ENCODE measurements at places on chromosomes 6 and 20. TPM values are rescaled to one million over a fixed set of nuclear protein-coding genes. Genes with fewer than 3 reads are reported as not detected.

RAD21L1 gene
- not detected for polyA plus RNA-seq

GRCh38 chr6:52049252-52050050, 38.0 kb downstream of the PKHD1 start:
- peak; percentile 5 for DNase-seq
- no peaks in the 10 kb centered on the region for H3K4me1 ChIP-seq
- no peaks in the 10 kb centered on the region for H3K27me3 ChIP-seq
- H3K36me3 ChIP-seq, result no peaks in the 10 kb centered on the region
- no peak overlapping the region for H3K4me3 ChIP-seq

DNA sequence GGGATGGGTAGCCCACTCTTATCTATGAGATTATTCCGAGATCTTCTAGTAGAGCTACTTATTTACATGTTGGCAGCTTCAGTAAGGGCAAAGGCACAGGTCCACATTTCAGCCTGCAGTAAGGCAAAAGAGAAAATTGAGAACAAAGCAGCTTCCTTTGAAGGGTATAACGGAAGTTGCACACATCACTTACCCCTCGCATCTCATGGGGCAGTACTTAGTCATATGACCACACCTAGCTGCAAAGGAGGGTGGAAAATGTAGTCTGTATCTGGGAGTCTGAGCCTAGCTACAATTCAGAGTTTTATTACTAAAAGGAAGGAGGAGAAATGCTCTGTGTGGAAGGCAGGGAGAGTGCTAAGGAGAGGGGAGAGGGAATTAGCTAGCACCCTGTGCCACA, 29.7 kb downstream of the SPACA1 start:
- H3K4me1 ChIP-seq, result no peaks in the 10 kb centered on the region
- no peak overlapping the region for H3K4me3 ChIP-seq
- H3K36me3 ChIP-seq, result peaks cover 6% of the 10 kb centered on the region

GRCh38 chr6:159142531-159142930, 26.7 kb upstream of the FNDC1 start:
- no peak for DNase-seq
- H3K4me3 ChIP-seq, result no peak overlapping the region
- H3K4me1 ChIP-seq, result peaks cover 24% of the 10 kb centered on the region
- H3K27me3 ChIP-seq, result peaks cover 10% of the 10 kb centered on the region
- H3K27ac ChIP-seq, result no peak overlapping the region
- H3K36me3 ChIP-seq, result no peaks in the 10 kb centered on the region

DNA sequence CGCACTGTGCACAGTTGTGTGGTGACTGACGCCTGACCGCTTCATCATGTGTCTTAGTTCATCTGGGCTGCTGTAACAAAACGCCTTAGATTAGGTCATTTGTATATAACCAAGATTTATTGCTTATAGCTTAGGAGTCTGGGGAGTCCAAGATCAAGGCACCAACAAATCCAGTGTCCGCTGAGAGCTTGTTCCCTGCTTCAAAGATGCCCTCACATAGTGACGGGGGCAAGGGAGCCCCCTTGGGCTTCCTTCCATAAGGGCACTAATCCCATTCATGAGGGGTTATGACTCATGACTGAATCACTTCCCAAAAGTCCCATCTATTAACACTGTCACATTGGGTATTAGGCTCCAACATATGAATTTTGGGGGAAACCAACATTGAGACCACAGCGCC, 34.6 kb downstream of the CYP24A1 start:
- no peak overlapping the region for H3K4me3 ChIP-seq
- H3K36me3 ChIP-seq, result no peaks in the 10 kb centered on the region
- no peak for DNase-seq
- peaks cover 9% of the 10 kb centered on the region for H3K27me3 ChIP-seq
- H3K4me1 ChIP-seq, result no peaks in the 10 kb centered on the region
- H3K27ac ChIP-seq, result no peak overlapping the region

GRCh38 chr6:22253955-22254655, 42.7 kb downstream of the PRL start:
- H3K27ac ChIP-seq, result no peak overlapping the region
- H3K4me3 ChIP-seq, result no peak overlapping the region
- H3K27me3 ChIP-seq, result no peaks in the 10 kb centered on the region
- DNase-seq, result no peak
- H3K36me3 ChIP-seq, result peaks cover 5% of the 10 kb centered on the region

DNA sequence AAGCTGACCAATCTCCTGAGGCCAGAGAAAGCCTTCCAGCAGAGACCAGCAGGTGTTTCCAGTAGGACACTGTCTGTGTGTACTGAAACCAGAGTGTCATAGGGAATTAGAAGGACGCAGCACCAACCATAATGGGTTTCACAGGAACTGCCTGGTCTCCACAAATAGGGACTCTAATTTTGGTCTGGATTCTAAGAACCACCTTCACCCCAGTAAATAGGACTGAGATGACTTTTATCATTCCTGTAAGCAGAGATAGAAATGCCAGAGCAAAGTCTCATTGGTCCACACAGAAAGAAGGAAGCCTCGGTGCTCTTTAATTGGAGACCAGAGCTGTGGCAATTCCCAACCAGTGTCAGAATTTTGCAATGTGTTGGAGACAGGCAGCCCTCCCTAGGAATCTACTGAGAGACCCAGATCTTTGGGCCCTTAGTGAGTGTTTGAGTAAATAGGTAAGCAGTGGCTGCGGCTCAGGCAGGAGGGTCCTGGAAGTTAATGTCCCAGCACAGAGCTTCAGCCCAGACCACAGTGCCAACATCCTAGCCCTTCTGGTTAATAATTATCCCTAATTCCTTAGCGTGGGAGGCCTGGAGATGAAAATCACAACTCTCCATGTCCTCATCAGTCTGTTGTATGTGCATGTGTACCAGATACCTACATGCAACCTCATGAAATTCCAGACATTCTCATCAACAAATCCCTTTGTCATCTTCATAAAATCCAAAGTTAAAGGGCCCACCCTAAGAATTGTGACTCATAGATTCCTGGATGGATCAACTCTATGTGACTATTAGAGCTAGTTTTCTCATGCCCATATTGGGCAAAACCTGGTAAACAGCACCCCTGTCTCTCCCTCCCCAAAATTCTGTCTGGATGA, 81.2 kb downstream of the UNC5CL start:
- H3K4me1 ChIP-seq, result peaks cover 3% of the 10 kb centered on the region
- no peak overlapping the region for H3K4me3 ChIP-seq
- peaks cover 34% of the 10 kb centered on the region for H3K27me3 ChIP-seq
- DNase-seq, result no peak

GRCh38 chr6:162572240-162572639, 155.3 kb downstream of the PRKN start:
- no peak for DNase-seq
- H3K36me3 ChIP-seq, result peaks cover 24% of the 10 kb centered on the region
- no peaks in the 10 kb centered on the region for H3K27me3 ChIP-seq
- H3K27ac ChIP-seq, result no peak overlapping the region

DNA sequence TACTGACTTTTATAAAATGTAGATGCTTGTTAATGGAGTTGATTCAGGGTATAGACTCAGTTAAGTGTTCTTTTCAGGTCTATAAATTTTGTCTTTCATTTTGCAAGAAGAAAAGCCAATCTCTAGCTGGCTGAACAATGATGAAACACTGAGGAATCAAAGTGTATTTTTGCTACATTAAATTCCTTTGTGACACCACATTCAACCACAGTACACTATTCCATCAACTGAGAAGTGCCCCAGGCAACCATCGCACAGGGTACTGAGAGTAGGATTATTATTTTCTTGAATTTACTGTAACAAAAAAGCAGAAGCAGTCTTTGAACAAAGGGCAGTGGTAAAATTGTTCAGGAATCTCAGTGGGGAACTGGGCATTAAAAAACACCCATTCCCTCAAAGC, 83.6 kb downstream of the PREP start:
- no peaks in the 10 kb centered on the region for H3K27me3 ChIP-seq
- no peak for DNase-seq
- no peak overlapping the region for H3K4me3 ChIP-seq
- no peaks in the 10 kb centered on the region for H3K4me1 ChIP-seq
- no peak overlapping the region for H3K27ac ChIP-seq

- DNase-seq, result no peak
- no peaks in the 10 kb centered on the region for H3K36me3 ChIP-seq
- no peak overlapping the region for H3K27ac ChIP-seq
- no peaks in the 10 kb centered on the region for H3K4me1 ChIP-seq
These were observed 393 bp upstream of the FABP7 start for GRCh38 chr6:122778985-122779661.

Data from naive B cell (primary cell).